ENCODE measurements at places on chromosomes 12 and 14.

DNA sequence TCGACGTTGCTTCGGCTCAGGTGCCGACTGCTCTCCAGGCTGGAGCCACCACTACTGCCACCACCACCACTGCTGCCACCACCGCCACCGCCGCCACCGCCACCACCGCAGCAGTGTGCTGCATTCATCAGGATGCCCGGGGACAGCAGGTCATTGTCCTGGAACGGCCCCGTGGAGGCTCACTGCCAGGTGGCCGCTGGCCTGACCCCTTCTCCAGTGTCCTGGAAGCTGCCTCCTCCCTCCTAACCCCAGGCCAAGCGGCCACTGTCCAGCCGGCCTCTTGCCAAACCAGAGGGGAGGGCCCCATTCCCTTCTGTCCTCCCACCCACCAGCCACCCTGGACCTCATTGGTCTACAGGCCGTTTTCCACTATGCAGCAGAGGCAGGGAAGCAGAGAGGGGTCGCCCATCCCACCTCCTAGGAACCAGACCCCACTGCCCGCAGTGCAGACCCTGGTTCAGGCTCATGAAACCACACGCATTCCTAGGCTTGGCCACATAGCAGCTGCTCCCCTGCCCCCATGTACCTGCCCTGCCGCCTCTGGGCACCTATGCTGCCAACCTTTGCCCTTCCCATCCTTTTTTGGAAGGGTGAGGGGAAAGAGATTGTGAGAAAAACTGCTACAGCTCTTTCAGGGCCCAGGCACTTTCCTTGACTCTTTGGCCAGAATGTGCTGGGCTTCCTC is 15.2 kb downstream of the ARL6IP4 start:
- no peak for DNase-seq

DNA sequence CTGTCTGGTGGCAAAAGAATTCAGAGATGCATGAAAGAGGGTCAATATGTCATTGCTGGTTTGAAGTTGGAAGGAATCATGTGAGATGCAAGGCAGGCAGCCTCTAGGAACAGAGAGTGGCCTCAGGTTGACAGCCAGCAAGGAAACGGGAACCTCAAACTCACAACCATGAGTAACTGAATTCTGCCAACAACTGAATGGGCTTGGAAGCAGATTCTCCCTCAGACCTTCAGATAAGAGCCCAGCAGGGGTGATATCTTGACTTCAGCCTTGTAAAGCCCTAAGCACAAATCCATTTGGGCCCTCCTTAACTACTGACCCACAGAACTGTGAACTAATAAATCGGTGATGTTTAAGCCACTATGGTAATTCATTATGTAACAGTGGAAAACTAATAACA is 35.8 kb downstream of the USP15 start:
- DNase-seq: no peak

- no peak for DNase-seq
These were observed 142.6 kb downstream of the PPM1H start for GRCh38 chr12:62792236-62792870.

GRCh38 chr14:52553002-52553670 is 500 bp downstream of the GPR137C start:
- no peak for DNase-seq
